Uterine smooth muscle cell (primary cell): ENCODE measurements at places on chromosomes 13 and 19. TPM values are rescaled to one million over a fixed set of nuclear protein-coding genes. Genes with fewer than 3 reads are reported as not detected.

Gene CPB2
- total RNA-seq = not detected in 2 replicates

Gene KLF16
- 4.5 and 5.2 TPM in 2 replicates for total RNA-seq

Gene PLEKHA4
- total RNA-seq = 12.0 and 15.5 TPM in 2 replicates

Gene KIR2DL4
- not detected in 2 replicates for total RNA-seq
